ENCODE measurements at places on chromosomes 12 and 14. TPM values are rescaled to one million over a fixed set of nuclear protein-coding genes. Genes with fewer than 3 reads are reported as not detected.

The AQP5 gene
- 2.7 TPM for total RNA-seq

The MIP gene
- not detected for total RNA-seq

The PRPH gene
- 1.7 TPM for total RNA-seq

The AQP2 gene
- not detected for total RNA-seq

The SLC17A8 gene
- total RNA-seq = 0.26 TPM

The C12orf54 gene
- not detected for total RNA-seq

The OTOGL gene
- 0.39 TPM for total RNA-seq

The FOXG1 gene
- 0.09 TPM for total RNA-seq

The TRIAP1 gene
- 75.3 TPM for total RNA-seq

All from WTC11 (cell line).